ENCODE measurements at places on chromosomes 7 and 10. TPM values are rescaled to one million over a fixed set of nuclear protein-coding genes. Genes with fewer than 3 reads are reported as not detected.

DNA sequence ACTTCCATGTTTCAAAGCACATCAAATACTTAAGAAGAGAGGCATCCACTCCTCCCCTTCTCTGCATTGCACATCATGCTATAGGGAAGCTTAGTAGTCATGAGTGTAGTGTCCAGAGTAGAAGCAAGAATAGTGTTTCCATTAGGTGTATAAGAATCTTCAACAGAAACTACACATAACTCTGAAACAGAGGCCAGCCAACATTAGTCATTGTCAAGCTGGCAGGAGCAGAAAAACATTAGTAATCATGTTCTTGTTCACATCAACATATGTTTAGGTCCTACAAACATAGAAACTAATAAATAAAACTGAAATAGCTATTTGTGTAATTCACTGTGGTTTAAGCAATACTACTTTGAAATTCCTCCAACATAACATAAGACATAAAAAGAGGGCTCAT is 370.2 kb downstream of the PPP1R3A start:
- DNase-seq = no peak

NODAL gene
- total RNA-seq = not detected

DNA sequence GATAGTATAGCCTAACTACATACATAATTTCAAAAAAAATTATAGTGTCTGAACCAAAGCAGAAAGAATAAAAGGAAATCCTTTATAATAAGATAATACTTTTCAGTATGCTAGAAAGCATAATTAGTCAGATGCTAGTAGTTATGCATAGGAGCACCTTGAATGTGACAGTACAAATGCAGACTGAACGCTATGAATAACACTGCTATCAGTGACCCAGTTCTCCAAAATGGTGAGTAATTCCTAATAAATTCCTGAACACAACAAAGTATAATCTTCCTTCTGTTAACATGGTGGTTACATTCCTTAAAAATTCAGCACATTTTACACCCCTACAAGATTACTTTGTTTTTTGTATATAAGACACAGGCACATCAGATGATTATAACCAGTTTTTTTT is 1.2 kb upstream of the CHPF2 start:
- no peak for DNase-seq

DNA sequence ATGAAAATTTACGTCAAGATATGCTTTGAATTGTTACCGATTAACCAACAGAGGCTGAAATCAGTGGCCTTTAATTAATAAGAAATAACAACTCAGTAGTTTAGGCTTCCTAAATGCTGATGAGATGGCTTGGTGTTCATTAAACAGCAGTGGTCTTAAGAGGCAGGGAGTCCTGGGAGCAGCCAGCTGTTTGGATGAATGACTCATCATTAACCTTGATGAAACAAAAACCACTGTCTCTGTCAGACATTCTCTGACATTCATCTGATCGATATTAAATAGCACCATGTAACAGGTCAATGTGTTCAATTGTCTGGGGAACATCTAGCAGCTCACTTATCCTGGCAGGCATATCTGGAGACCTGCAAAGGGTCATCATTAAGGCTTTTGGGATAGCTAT is 234.2 kb upstream of the LRRN3 start:
- DNase-seq = no peak

- DNase-seq = no peak
These were observed 71.8 kb upstream of the PPIF start for GRCh38 chr10:79275431-79275851.

- DNase-seq = no peak
These were observed 942.5 kb downstream of the KCNMA1 start for GRCh38 chr10:76695069-76695468.

GRCh38 chr10:4127518-4128315 is 342.7 kb upstream of the KLF6 start:
- DNase-seq = peak; percentile 41

DNA sequence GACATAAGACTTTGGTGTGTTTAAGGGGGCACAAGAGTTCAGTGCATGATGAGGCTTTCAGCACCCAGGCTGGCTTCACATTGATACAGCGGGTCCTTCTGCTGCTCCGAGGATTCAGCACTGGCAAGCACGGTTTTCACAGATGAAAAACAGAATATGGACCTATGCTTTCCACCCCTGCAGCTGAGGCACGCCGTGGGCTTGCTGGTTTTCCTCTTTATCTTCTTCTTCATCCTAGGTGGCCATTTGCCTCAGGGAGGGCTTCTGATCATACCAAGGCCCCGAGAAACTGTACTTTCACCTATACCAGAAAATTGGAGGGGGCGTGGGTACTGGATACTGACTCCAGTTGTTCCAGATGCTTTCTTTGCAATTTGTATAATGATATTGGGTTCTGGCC is 277.1 kb upstream of the ZNF32 start:
- no peak for DNase-seq

- no peak for DNase-seq
These were observed 22.3 kb downstream of the ADAMTS14 start for GRCh38 chr10:70694418-70695141.

CYP3A4 gene
- total RNA-seq = not detected

DNA sequence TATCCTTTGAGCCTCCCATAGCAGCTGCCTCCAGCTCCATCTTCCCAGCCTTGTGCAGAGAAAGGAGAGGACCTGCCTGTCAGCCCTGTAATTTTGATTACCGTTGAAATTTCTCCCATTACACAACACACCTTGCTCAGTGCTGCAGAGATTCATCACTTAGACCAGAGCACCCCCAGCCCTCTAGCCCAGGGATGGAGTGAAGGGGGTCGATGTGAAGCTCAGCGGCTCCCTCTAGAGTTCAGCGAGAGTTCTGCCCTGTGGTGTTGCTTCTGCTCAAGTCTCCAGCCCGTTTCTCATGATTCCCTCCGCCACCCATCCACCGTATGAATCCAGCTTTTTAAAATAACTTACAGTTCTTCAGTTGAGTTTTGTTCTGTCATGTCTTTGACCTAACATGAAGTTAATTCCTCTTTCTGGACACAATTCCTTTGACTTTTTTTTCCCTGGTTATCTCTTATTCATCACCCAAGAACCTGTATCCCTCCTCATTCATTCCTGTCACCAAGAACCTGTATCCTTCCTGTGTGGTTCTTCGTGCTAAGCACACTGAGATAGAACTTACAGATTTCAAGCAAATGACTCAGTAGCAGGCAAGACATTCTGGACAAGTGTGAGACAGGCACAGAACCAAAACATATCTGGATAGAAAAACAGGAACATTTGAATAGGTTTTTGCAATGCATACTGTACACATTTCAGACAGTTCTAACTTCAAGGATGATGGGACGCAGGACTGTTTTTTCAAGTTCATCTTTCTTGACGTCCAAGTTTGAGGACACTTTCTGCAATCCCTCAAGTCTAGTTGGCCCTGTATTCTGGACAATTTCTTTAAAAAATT is 35.0 kb upstream of the ZNF32 start:
- DNase-seq = peak; percentile 33
